ENCODE measurements at places on chromosomes 3 and 15.

GRCh38 chr3:114565216-114565615 is 271.4 kb downstream of the TIGIT start:
- no peak for DNase-seq

- peak; percentile 39 for DNase-seq
These were observed 193.4 kb upstream of the SEMA6D start for GRCh38 chr15:47523681-47524475.

GRCh38 chr3:181940703-181941102 is 229.0 kb downstream of the SOX2 start:
- no peak for DNase-seq

DNA sequence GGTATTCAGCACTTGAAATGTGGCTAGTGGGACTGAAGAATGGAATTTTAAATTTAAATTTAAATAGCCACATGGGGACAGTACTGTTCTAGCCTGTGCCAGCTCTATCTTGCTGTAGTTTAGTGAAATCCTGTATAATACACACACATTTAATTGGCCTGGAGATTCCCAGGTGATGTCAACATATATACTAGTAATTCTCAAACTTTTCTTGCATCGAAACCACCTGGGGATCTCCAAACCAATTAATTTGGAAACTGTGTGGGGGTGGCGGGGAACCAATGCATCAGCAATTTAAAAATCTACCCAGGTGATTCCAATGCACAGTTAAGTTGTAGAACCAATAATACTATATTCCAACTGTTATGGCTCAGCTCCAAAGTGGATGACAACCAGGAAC is 228.9 kb upstream of the MRPL3 start:
- no peak for DNase-seq

DNA sequence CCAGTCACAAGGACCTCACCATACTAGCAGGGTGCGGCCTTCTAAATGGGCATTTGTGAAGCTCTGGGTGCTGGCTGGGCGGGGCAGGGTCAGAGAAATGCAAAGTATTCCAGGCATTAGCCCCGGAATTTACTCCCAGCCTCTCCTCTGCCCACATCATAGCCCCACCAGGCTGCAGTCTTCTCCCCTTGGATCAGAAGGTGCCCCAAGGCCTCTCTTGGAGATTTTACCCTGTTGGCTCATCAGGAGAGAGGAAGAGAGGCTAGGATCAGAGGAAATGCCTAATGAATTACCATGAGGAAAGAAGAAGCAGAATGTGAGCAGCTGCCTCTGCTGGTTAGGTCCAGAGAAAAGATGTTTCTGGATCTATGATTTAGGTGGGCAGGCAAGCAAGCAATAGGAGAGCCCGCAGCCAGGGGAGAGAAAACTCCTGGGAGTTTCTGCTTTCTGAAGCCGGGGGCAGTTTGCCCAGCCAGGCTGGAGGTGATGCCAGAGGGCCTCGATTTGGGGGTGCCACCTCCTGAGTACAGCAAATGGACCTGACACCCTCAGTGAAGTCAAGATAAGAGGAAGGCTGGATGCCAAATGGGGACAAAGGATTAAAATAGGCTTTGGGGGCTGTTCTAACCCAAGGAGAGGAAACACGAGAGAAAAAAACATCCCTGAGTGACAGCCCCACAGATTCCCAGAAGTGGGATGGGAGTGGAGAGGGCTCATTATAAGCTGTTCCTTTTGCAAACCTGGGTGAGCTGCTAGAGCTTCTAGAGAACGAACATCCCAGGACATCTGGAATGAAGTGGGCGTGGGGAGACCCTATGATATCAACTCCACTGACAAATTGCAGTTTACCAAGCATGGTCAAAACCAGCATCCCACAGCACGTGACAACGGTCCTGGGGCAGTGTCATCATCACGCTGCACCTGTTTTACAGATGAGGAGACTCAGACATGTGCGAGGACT is 65.4 kb downstream of the BDH1 start:
- DNase-seq = no peak

- DNase-seq = no peak
These were observed 732.9 kb downstream of the VGLL3 start for GRCh38 chr3:86257955-86258641.

GRCh38 chr15:60390871-60391501 is 6.8 kb downstream of the ANXA2 start:
- DNase-seq = no peak

DNA sequence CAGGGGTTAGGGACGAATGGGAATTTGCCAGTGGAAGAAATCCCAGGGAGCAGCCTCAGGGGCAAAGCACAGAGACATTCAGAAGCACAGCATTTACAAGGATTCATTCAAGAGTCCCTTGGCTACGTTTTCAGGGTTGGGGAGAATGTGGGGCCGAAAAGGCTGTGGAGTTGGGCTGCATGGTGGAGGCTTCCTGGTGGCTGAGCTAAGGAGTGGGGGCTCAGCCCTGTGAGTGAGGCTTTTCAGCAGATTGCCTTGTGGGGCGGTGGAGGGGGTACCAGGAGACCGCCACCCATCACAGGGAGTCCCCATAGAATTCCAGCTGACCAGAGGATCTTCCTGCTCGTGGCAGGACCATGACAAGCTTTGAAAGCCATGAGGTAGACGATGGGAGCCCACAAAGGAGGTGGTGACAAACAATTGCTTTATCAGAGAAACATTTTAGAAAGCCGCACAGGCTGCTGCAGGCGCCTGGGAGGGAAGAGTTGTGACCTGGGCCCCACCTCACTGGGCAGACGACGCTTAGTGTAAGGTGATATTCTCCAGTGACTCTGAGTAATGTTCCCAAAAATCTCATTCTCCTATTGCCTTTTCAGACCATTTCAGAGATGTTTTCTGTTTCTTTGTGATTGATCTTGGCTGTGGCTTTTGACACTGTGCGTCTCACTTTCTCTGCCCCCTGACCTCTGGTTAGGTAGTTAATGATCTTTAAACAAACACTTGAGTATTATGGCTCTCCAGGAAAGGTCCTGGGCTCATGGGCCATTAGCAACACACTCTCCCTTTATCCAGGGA is 128.0 kb downstream of the DNAJB8 start:
- DNase-seq = no peak

DNA sequence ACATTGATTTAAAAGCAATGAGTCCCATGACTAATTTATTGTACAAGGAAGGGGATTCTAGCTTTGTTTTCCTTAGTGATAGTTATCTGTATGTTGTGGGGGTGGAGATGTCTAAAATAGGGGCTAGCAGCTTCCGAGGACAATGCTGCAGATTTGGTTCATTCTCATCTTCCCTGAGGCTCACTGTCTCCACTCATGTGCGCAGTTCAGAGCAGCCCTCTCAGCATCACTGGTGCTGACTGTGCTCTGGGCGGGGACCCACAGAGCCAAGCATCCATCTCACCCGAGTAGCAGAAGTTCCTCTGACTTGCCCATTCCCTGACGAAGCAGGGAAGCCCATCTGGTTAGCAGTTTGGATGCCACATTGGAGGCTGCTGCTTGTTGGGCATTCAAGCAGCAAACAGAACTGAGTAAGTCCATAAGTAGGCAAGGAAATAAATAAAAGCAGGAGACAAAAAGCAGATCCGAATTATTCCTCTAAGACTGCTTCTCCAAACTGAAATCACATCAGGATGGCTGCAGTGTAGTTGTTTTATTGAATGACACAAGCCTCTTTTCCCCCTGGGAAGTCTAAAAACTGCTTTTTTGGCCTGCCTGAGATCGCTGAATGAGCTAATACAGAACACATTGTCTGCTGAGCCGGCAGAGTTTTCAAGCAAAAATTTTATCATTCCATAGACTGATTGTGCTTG is 27.5 kb downstream of the RARB start:
- DNase-seq = no peak

GRCh38 chr3:54985856-54986255 is 58.0 kb upstream of the LRTM1 start:
- no peak for DNase-seq

- no peak for DNase-seq
These were observed 77.4 kb downstream of the ZBBX start for GRCh38 chr3:167302678-167303077.

- no peak for DNase-seq
These were observed 36.8 kb downstream of the HGD start for GRCh38 chr3:120645083-120645845.

GRCh38 chr3:67376416-67376815 is 278.0 kb downstream of the SUCLG2 start:
- no peak for DNase-seq

GRCh38 chr3:171955598-171955997 is 83.8 kb upstream of the FNDC3B start:
- DNase-seq = no peak

GRCh38 chr3:165636684-165637015 is 200.6 kb downstream of the BCHE start:
- DNase-seq = no peak

DNA sequence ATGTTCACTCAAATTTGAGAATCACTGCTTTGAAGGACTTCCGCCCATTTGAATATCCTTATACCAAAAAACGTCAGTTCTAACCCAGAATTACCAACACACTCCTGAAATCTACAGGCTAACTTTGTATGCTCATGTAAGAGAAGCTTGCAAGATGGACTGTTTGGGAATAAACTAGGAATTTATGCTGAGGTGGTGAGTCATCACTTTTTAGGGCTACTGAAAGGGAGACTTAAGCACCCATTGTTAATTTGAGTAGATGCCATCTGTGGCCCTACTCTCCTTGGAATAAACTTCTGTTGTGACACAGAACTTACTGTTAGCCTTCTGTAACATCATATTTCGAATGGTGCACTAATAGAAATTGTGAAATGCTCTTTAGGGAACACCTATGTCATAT is 74.6 kb downstream of the FGF12 start:
- DNase-seq = no peak

DNA sequence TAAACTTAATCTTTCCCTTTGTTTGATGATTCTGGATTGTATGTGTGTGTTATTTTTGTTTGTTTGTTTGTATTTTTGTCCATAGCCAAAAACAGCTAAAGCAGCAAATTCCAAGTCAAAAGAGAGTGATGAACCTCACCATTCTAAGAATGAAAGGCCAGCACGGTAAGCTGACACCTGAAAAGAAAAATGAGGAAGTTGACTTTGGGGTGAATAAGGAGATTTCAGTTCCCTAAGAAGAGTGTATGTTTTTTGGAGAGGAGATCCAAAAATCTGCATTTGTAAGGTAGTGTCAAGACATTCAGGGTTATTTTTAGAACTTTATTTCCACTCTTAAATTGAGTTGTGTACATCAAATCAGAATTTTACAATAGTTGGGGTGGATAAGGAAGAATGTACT is 52.3 kb upstream of the UTS2B start:
- DNase-seq = no peak

- no peak for DNase-seq
These were observed 33.9 kb upstream of the SLC41A3 start for GRCh38 chr3:126117786-126118185.

DNA sequence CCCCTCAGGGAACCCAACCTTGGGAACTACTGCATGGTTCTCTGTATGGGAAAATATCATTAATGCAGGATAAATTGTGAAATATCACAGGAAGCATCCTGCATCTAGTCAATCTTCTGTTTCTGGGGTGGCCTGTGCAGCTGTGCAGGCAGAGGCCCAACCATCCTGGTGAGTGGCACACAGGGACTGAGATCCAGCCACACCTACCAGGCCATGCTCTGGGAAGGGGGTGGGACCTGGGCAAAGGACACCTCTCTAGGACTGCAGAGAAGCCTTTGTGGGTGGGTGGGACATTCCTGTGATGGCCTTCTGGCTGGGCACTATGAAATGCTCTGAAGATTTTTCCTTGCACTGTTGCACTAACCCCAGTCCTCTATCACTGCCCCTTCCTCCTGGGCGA is 26.8 kb downstream of the CCRL2 start:
- no peak for DNase-seq

GRCh38 chr3:129263161-129263910 is 13.9 kb downstream of the COPG1 start:
- DNase-seq = no peak

GRCh38 chr3:82080792-82081191 is 319.3 kb upstream of the GBE1 start:
- no peak for DNase-seq

GRCh38 chr3:62173939-62174515 is 199.3 kb downstream of the FEZF2 start:
- no peak for DNase-seq

DNA sequence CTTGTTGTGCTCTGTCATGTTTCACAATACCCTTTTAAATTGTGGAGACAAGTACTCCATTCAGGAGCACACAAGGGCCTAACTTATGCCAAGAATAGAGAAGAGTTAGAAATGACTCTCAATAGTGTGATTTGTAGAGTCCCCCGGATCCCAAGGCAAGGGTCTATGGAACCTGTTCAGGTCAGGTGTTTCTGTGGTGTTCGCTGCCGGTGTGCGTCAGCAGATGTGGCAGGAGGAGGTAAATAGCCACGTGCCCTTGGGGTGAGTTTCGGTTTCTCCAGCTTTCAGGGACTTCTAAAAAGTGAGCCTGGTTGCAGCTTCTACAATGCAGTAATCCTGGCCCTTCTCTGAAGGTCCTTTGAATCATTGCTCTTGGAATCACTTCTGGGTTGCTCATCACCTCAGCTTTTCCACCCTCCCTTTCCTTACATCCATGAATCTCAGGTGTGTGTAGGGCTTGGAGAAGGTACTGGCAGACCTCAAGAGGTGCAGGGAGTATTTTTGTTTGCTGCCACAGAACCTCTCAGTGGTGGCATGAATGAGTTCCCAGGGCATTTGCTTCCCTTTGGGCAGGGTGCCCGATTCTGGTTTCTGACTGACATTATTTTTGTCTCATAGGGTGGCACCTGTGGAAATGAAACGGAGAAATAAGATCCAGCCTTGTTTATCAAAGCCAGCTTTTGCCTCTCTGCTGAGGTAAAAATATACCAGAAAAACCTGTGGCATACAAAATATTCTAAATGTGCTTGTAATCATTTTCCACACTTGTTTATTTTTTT is 7.3 kb downstream of the ST3GAL6 start:
- no peak for DNase-seq

GRCh38 chr15:77858792-77859490 is 218.6 kb downstream of the TBC1D2B start:
- DNase-seq = peak; percentile 11

- no peak for DNase-seq
These were observed 342.8 kb upstream of the IL12A start for GRCh38 chr3:159645874-159646273.

DNA sequence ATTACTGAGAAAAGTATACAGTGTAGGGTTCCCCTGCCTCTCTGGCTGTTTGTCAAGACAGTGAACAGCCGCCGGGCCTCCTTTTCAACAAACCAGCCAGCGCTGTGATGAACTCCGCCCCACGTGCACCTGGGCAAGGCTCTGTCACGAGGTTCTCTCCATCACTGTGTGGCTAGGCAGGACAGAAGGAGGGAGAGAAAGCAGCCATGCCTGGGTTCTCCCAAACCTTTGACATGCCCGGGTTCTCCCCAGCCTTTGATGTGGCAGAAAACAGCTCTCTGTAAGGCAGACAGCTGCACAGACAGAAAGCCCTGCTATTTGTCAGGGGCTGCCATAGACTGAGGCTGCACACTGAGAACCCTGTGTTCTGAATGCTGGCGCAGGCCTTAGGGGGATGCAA is 101.4 kb upstream of the TRPM1 start:
- no peak for DNase-seq

DNA sequence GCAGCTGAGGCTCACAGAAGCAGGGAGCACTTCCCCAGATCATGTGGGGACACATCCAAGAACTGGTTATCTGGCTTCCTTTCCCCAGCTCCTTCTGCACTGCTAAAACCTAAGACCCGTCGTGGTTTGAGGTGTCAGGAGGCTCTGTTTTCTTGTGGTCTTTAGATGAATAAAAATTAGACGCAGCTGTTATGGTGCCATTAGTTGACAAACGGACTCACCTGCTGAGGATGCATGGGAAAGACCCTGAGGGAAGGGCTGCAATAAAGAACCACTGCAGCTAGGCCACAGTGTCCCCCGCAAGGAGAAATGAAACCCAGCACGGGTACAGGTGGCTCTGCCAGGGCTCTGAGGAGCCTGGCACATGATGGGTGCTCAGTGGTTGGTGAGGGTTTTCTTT is 99.4 kb downstream of the IQSEC1 start:
- DNase-seq = no peak
